A549 treated with CORT108297 at 1 μM for 4 hours (cell line): ENCODE measurements at places on chromosomes 2 and 18. TPM values are rescaled to one million over a fixed set of nuclear protein-coding genes. Genes with fewer than 3 reads are reported as not detected.

EVA1A gene
- 10.7 to 13.6 TPM (median 11.5 TPM) in 5 replicates for total RNA-seq

GTF2A1L gene
- not detected in 5 replicates for total RNA-seq

POTEJ gene
- not detected in 5 replicates for total RNA-seq

LRRFIP1 gene
- total RNA-seq = 67.2 to 99.4 TPM (median 91.1 TPM) in 5 replicates

PRKAG3 gene
- not detected in 5 replicates for total RNA-seq

SIX3 gene
- total RNA-seq = 0.36 to 0.58 TPM (median 0.52 TPM) in 5 replicates

DSG1 gene
- not detected in 5 replicates for total RNA-seq

DAW1 gene
- total RNA-seq = 2.0 to 3.6 TPM (median 2.9 TPM) in 5 replicates

UGT1A3 gene
- 0.07 to 0.17 TPM (median 0.13 TPM) in 3 of 5 replicates, not detected in the others for total RNA-seq

TWSG1 gene
- 13.5 to 19.0 TPM (median 16.7 TPM) in 5 replicates for total RNA-seq

RRM2 gene
- 198 to 231 TPM (median 216 TPM) in 5 replicates for total RNA-seq

ERBB4 gene
- not detected in 5 replicates for total RNA-seq

LIMS2 gene
- total RNA-seq = 5.4 to 7.6 TPM (median 6.6 TPM) in 5 replicates
